ENCODE measurements at places on chromosomes 7 and 10.

- no peak for DNase-seq
Observed at GRCh38 chr10:59036311-59037017, 140.0 kb upstream of the PHYHIPL start.

DNA sequence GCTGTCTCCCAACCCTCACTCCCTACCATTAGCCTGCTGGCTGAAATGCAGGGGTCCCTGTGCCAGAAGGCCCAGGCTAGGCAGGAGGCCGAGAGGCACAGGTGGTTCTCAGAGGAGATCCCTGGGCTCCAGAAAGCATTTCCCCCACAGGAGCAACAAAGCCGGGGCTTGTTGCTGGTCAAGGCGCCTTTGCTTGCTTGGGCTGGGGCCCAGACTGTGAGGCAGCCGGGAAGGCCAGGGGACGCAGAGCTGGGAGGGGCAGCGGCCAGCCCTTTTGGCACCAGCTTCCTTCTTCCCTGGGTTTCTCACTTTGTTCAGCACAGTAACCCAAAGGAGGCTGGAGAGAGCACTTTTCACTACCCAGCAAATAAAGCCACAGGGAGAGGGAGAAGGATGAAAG lies 48.6 kb downstream of the FBXW4 start:
- no peak for DNase-seq

DNA sequence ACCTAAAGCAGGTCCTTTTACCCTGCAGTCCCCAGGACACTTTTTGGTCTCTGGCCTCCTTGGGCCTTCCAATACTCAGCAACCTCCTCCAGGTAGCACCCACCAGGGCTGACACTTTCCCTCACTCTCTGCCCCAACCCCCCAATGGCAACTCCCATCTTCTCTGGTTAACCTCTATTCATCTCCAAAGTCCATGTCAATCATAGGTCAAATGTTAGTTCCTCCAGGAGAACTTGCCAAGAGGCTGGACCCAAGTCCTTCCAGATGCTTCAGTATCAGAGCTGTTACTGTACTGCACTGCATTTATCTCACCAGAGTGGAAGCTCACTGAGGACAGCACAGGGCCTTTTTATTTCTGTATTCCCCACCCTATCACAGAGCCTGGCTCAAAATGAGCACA lies 295.0 kb upstream of the KLF14 start:
- no peak for DNase-seq

DNA sequence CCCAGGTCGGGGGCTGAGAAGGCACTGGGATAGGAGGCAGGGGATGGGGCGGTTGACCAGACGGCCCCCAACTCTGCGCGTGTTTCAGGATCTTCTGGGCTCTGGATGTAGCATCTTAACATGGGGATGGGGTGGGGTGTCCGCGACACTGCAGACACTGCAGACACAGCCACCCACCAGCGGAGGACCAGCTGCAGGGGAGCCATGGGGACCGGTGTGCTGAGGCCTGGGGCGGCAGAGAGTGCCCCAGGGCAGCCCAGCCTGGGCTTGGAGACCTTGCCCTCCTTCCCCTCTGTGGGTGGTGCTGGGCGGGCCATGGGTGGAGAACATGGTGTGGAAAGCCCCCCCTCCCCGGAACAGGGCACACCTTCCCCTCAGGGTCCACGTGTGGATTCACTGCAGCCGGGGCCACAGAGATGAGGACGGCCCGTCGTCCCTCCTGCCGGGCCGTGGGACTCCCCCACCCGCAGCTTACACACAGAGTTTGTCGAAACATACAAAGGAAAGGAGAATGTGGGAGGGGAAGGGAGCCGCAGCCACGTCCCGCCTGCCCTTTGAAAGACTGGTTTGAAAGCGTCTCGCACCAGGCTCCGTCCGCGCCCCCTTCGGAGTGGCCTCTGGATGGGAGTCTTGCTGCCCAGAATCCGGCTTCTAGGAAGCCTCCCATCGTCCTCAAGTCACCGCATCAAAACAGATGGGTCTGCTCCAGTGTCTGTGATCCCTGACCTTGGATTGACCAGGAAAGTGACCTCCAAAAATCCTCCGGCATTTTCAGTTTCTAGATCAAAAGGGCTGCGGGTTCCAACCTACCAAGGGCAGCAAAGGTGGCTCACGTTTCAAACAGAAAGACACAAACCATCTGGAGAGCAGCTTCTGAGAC lies 91.5 kb upstream of the TCERG1L start:
- no peak for DNase-seq

DNA sequence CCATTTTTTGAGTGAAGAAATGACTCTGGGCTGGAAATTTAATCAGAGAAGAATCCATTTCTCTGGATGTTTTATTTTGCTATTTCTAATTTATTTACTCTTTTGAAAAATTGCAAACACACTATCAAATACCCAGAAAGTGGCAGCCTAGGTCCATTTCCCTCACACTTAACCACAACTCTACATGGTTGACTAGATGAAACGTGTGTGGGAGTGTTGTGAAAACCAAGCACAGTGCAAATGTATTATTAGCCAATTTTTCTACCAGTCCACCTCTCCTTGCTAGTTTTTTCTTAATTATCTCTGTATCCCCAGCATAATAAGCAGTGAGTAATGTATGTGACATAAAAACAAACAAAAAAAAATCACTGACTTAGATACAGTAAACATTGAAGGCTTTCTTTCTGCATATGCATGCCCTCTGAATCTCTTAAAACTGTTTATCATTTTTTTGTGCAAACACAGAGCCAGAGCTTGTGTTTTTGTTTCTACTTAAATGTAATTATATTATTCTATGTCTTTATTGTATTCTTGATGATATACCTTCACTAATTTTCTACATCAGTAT lies 30.9 kb downstream of the SCIN start:
- no peak for DNase-seq

DNA sequence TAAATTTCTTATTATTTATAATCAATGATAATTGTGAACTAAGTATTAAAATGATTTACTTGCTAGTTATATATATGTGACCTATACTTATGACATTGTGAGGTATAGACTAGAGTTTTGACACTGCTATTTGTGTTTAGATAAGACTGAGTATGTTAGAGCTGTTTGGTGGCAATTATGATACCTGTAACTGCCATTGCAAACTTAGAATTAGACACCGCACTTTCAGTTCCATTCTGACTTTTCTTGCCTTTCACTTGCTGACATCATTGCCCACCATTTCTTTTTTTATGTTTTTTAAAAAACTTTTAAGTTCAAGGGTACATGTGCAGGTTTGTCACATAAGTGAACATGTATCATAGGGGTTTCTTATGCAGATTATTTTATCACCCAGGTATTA lies 214.5 kb downstream of the MBL2 start:
- no peak for DNase-seq

GRCh38 chr7:158386866-158387545 lies 200.6 kb downstream of the PTPRN2 start:
- DNase-seq, result no peak

- DNase-seq, result no peak
Observed at GRCh38 chr7:47439181-47439667, 142.7 kb downstream of the TNS3 start.

- no peak for DNase-seq
Observed at GRCh38 chr7:47480576-47481538, 101.1 kb downstream of the TNS3 start.

DNA sequence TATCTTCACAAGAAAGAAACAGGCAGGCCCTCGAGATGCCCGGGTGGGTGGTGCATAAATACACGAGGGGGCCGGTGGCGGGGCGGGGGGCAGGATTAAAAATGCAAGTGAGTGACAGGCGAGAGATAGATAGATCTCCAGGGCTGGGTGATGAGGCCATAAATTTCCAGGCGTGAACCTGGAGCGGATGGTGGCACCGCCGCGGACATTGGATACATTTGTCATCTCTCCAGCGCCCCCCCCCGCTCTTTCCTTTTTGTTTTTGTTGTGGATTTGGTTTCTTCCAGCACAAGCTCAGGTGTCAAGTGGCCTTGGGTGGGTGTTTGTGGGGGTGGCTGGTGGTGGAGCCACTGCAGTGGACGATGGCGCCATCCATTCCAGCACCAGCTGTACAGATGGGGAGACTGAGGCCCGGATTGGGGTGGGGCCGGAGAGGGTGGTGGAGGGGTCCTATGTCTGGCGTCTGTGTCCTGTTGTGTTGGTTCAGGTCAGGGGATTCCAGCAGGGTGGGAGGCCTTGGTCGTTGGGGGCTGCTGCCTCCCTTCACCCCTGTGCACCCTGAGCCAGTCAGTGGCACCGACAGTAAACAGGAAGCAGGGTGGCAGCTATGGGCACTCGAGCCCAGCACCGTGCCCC lies 2.9 kb downstream of the ELFN1 start:
- DNase-seq, result no peak

GRCh38 chr10:43395571-43396060 lies 13.4 kb downstream of the HNRNPF start:
- peak; percentile 11 for DNase-seq

DNA sequence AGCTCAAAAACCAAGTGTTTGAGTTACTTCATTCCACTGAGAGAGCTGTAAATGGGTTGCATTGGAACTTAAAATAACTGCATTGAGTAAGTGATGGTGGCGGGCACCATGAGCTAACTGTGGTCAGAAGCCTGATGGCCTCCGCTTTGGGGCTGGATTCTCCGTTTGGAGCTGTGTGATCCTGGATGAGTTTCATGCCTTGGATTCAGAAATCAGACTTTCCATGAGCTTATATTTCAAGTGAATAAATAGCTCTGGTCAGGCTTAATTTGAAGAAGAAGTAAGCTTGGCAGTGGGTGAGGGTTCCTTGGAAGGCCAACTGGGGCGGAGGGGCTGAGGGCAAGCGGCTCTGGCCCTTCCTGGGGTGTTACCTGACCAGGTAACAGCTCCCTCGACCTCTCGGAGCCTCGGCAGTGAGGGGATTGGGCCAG lies 5.6 kb downstream of the HTRA1 start:
- no peak for DNase-seq

DNA sequence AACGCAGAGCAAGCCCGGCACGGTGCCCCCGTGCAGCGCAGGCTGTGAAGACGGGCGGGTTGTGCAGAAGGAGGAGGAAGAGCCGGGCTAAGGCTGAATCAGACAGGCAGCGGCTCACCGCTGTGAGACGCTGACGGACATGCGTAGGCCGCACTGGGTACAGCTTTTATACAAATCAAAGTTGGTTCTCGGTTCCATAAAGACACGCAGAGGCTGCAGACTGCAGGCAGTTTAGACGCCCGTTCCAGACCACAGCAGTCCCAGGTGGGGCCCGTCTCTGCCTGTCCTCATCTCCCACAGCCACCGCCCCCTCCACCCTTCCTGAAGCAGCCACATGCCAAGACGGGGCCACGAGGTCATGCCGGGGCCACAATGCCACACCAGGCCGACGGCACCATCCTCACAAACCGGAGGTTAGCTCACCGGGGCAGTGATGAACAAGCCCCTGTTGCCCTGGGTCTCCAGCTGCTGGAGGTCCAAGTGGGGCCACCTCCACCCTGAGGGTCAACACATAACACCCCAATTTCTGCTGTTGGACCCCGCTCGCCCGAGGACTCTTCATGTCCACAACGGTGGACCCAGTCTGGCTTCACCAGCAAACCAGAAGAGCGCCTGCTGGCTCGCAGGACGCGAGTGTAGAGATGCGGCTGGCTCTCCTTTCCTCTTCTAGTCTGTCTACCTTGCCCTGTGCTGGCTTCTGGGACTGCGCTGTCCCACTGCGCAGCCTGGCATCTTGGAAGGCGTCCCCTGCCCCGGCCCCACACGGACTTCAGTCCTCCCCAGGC lies 227.2 kb downstream of the ELFN1 start:
- DNase-seq, result no peak

DNA sequence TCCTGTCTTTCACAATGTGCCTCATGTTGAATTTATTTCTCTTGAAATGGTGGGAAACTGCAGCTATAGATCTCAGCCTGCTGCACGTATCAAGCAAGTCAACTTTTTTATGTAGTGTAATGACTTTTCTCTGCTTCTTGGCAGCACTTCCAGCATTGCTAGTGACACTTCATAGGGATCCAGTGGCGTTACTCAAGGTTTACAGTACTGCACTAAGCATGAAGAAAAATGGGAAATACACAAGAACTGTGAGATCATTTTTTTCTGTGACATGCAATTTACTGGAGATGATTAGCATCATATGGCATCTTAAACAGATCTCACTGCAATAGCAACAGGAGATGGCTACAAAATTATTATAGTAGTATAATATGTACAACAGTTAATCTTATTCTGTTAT lies 90.9 kb downstream of the POLR1F start:
- DNase-seq, result no peak

- no peak for DNase-seq
Observed at GRCh38 chr7:38656968-38657367, 25.8 kb upstream of the AMPH start.

DNA sequence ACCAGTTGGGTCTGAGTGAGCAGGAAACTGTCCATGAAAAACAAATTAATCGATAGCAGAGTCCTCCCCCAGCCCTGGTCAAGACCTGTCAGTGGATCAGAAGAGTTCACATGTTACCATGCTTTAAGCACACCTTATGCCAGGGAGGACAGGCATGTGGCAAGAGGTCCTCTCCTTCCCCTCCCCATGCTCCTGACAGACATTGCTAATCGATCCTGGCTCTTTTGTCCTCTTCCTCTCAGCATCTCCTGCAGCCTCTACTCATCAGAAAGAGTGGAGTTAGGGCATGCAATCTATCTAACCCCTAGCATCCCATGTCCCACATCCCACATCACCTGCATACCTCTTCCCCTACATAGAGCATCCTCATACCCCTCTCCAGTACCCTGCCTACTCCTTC lies 117.1 kb upstream of the TCF7L2 start:
- no peak for DNase-seq

DNA sequence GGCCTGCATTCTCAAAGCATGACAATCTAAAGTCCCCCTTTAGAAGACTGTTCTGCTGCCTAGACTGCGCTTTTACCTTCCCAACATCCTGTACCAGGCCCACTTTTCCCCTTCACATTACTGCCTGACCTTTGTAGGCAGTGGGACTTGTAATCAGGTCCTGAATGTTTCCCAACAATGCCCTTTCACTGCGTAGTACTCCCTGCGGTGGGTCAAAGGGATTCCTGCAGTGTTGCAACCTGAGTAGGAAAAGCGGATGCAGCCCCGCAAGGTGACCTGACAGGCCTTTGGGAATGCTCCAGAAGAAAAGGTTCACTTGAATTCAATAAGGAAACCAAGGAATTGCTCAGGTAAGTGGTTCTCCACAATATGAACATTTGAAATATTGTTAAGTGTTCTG lies 4.9 kb upstream of the TCAF1 start:
- no peak for DNase-seq

DNA sequence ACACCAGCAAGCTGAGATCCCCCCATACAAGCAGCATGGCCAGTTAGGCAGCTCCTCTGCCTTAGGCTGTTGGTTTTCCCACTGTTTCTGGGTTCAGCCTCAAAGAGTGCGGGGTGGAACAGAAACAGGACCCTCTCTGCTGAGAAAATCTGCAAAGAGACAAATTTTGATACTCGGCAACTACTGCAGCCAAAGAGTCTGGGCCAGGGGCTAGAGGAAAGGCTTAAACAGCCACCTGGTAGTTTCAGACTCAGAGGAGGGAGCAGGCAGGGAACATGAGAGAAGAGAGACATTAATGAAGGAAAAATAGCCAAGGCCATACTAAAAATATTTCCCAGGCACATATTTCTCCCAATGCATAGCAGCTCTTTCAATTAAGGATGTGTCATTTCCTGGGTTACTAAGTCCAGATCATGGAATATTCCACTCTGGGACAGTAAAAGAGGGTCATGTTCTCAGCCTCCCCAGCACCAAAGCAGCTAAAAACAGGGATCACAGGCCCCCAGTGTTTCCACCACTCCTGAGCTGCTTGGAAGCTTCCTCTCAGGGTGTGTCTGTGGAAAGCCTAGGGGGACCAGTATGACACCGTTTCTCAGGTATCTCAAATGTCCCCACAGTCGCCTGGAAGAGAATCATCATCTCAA lies 29.8 kb downstream of the PDLIM1 start:
- peak; percentile 24 for DNase-seq

All from ACHN (cell line).